ENCODE measurements at places on chromosomes 1 and 21. TPM values are rescaled to one million over a fixed set of nuclear protein-coding genes. Genes with fewer than 3 reads are reported as not detected.

TSPEAR gene
- not detected for total RNA-seq

WNT3A gene
- not detected for total RNA-seq

GUCA2A gene
- total RNA-seq, result not detected

- no peaks in the 10 kb centered on the region for H3K27me3 ChIP-seq
- no peak overlapping the region for H3K4me3 ChIP-seq
- DNase-seq, result no peak
- peaks cover 7% of the 10 kb centered on the region for H3K4me1 ChIP-seq
- H3K36me3 ChIP-seq, result no peaks in the 10 kb centered on the region
Measured at GRCh38 chr1:15948595-15949452, 27.1 kb downstream of the ZBTB17 start.

- H3K4me3 ChIP-seq, result no peak overlapping the region
- H3K4me1 ChIP-seq, result no peaks in the 10 kb centered on the region
- no peak overlapping the region for H3K27ac ChIP-seq
- no peaks in the 10 kb centered on the region for H3K27me3 ChIP-seq
- DNase-seq, result no peak
Measured at GRCh38 chr21:33374080-33374449, 29.1 kb upstream of the IFNGR2 start.

DNA sequence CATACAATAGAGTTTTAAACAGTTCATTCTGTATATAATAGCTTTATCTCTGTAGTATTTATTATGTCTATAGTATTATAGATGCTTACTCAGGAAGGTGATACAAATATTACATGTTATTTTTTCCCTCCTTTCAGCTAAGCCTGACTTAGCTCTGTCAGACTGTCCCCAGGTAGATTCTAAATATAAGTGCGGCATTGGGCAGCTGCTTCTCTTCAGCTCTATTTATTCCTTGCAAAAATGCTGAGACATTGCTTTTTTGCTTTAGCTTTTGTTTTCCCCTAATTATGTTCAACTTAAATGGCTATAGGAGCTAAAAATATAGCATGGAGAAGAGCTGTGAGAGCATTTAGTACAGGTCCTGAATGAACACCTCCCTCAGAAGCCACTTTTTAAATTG lies 203.2 kb upstream of the BEND5 start:
- H3K4me3 ChIP-seq, result no peak overlapping the region
- no peaks in the 10 kb centered on the region for H3K27me3 ChIP-seq
- H3K36me3 ChIP-seq, result no peaks in the 10 kb centered on the region
- DNase-seq, result no peak
- no peak overlapping the region for H3K27ac ChIP-seq

- H3K27me3 ChIP-seq, result no peaks in the 10 kb centered on the region
- H3K27ac ChIP-seq, result no peak overlapping the region
- peak; percentile 2 for DNase-seq
- H3K4me3 ChIP-seq, result no peak overlapping the region
- no peaks in the 10 kb centered on the region for H3K4me1 ChIP-seq
Measured at GRCh38 chr1:45148209-45148825, 58.1 kb downstream of the ZSWIM5 start.

Measured in neural progenitor cell (in vitro differentiated cells).